MCF 10A (cell line): ENCODE measurements at places on chromosomes 6 and 20.

DNA sequence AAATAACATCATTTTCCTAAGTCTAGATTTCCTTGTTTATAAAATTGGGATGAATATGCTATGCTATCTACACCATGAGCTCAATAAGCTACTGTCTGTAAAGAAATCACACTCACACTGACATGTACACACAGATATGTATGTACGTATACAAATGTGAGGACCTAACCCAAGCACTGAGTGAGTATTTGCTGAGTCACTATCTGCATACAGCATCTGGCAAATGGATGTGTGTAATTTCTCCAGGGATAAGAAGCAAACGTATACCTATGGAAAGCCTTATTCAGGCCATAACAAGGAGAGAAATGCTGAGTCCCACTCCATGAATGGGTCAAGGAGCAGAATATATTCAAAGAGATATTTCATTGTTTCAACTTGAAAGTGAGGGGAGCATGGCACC lies 153.9 kb downstream of the LPA start:
- no peak overlapping the region for H3K27ac ChIP-seq
- no peaks in the 10 kb centered on the region for H3K27me3 ChIP-seq
- no peaks in the 10 kb centered on the region for H3K4me1 ChIP-seq

GRCh38 chr6:73556836-73557235 lies 36.0 kb upstream of the EEF1A1 start:
- H3K27me3 ChIP-seq = no peaks in the 10 kb centered on the region
- no peaks in the 10 kb centered on the region for H3K36me3 ChIP-seq
- no peaks in the 10 kb centered on the region for H3K4me1 ChIP-seq
- DNase-seq = no peak

- H3K36me3 ChIP-seq = no peaks in the 10 kb centered on the region
- no peak for DNase-seq
- H3K4me3 ChIP-seq = no peak overlapping the region
- H3K27ac ChIP-seq = no peak overlapping the region
- H3K4me1 ChIP-seq = no peaks in the 10 kb centered on the region
Measured at GRCh38 chr6:151690303-151690702, 117.2 kb upstream of the ESR1 start.

DNA sequence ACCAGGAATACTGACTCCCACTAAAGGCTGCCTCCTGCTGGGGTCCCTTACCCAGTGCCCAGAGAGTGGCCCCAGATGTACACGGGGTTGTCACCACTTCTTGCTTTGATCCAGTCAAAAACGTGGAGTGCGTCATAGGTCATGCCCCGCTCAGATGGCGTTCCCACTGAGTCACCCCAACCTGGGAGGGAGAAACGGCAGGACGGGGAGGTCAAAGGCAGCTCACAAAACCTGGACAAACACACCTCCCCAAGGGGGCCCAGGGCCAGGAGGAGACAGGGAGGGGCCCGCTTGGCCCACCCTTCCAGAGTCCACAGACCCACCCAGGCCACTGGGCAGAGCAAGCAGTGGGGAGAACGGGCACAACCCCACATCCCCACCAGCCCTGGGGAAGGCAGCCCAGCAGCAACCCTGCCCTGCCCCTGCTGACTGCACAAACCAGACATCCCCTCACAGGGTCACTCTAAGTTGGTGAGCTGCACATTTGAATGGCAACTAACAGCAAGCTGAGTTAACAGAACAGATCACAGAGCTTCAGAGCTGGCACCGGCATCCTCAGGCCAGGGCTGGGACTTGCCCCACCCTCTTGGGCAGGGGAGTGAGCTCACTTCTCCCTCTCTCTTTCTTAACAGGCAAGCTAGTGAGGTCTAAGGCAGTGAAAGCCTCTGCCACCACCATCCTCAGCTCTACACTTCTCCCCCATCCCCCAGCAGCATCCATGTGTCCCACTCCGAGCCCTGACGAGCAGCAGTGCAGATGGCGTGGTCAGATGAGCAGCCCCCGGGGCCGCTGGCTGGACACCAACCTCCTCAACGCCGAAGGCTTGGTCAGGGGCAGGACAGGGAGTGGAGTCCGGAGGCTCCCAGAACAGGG lies 61.7 kb downstream of the PYGB start:
- H3K4me1 ChIP-seq = peaks cover 29% of the 10 kb centered on the region
- peak overlapping the region; percentile 56 for H3K4me3 ChIP-seq
- H3K27me3 ChIP-seq = no peaks in the 10 kb centered on the region
- peak; percentile 85 for DNase-seq
- peaks cover 10% of the 10 kb centered on the region for H3K36me3 ChIP-seq

DNA sequence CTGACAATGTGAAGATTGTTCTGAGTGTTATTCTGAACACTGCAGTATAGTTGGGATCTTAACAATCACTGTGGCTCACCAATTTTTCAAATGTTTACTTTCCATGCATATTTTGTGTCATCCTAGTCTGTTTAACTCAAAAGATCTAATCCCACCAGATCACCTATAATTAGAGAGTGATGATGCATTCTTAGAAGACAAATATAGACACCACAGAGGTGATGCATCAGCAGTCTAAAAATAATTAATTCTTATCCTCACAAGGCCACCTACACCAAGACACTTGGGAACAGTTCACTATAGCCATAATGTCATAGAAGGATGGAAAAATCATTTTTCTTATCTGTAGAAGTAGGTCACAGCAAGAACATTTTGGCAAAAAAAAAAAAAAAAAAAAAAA lies 154.8 kb downstream of the UBE3D start:
- H3K36me3 ChIP-seq = peaks cover 6% of the 10 kb centered on the region
- DNase-seq = no peak
- H3K4me1 ChIP-seq = peaks cover 14% of the 10 kb centered on the region
- H3K27ac ChIP-seq = no peak overlapping the region
- no peaks in the 10 kb centered on the region for H3K27me3 ChIP-seq
